ENCODE measurements at places on chromosomes 2 and 18.

DNA sequence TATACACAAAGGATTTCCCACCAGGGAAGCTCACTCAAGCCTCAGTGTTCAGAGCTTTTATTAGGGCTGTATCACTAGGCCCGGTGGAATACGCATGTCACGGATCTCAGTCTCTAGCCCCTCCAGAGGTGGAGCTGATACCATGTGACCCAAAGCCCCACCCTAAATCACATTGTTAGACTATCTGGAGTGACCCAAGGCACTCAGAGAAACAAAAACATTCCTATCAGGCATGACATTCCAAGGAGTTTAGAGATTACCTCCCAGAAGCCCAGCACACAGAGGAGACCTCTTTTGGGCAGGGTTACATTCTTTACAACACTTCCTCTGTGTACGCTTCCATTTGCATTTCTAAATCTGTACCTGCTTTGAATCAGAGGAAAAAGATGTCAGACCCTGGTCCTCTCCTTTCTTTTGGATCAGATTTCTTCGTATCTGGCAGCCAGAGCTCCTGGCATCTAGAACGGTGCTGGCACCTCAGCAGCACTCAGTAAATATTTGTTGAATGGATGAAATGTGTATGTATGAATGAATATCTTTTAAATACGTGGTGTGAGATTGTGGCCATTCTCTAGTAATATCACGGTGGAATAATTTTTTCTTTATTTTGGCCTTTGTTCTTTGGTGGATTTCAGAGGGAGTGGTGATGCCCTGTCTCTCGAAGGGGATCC lies 37.7 kb upstream of the SMAD2 start:
- no peak for DNase-seq

DNA sequence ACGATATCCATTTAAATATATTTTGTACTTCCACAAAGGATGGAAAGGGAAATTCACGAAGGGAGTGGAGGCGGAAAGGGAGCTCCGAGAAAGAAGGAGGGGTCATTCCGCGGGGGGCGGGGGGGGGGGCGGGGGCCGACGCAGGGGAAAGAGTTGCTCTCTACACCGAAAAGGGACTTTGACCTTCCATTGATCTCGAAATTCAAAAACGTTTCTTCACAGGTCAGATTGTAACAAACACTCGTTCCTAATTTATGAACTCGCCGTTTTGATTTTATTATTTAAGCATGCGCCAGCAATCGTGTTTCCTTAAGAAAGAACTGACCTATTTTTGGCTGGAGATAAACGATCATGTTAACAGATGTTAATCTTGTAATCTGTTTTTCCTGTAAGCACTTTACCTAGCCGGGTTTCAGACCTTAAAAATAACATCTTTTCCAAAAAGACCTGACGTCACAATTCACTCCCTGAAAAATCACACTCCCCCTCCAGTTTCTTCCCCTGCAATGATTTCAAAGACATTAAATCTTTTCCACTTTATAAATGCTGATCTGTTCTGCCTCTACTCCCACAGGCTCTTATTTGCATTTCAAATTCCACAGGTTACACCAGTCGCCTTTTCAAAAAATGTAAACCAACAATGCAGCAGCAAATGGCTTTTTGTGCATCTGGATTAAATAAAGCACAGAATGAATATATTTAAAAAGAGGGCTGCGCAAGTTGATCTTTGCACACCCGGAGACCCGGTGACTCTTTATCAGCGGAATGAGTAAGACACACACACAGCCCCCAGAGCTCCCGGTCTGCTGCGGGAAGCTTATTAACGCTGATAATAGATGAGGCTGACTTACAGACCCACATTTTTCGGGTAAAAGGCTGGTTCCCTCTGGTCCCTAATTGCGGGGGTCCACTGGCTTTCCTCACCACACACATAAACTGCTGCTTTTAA lies 1.6 kb downstream of the ZNF516 start:
- peak; percentile 55 for DNase-seq

GRCh38 chr2:69366-70344 lies 23.4 kb upstream of the FAM110C start:
- peak; percentile 70 for DNase-seq

DNA sequence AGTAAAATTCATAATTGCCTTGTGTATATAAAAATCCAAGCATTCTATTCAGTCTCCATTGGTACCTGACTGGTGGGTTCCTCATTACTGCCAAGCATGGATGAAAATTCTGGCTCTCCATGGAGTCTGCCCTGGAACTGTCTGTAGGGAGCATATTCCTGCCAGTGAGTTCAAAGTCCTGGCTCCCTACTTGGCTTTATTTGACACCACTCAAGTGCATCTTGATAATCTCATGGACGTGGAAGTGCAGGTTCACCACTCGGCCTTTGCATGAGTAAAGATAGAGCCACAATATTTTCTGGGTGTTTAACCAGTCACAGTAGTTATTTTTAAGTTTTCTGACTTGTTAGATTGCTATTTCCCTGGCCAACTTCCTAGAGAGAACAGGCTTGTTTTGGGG lies 63.5 kb downstream of the CNTNAP5 start:
- no peak for DNase-seq

DNA sequence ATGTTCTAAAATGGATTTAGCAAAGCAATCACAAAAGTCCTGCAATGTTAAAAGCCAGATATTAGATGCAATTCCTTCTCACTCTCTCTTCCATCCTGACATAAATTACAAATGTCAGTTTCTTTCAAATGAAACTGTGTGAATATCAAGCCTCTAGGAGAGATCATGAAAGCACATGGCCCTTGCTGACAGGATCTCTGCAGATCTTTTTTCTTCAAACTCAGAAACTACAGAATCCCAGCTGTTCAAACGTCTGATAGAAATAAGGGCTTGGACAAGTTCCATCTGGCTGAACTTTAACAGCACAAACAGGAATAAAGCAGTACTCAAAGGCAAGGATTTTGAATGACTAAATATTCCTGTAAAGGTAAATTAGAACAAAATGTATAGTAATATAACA lies 47.6 kb downstream of the PDE1A start:
- no peak for DNase-seq

DNA sequence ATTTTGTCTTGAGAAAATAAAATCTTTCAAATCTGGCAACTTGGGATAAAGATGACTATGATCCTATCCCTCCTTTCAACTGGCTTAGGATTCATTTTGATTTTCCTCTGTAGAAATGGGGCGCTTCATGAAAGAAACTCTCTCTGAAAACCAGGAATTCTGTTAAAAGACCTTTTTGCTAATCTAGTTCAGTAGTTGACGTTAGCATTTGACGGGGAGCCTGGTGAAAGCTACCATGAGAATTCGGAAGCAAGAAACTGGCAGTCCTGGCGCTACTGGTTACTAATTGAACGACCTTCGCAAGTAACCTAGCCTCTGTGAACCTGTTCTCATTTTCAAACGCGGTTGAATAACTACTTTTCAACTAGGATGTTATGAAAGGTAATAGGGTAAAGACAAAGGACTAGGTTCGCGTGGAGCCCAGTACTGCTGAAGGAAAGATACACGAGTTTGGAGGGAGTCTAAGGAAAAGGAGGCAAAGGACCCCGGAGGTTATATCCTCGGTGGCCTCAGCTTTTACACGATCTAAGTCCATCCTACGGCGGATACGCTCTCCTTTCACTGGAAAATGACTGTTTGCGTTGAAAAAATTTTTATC lies 604 bp upstream of the STK11IP start:
- DNase-seq: peak; percentile 20

DNA sequence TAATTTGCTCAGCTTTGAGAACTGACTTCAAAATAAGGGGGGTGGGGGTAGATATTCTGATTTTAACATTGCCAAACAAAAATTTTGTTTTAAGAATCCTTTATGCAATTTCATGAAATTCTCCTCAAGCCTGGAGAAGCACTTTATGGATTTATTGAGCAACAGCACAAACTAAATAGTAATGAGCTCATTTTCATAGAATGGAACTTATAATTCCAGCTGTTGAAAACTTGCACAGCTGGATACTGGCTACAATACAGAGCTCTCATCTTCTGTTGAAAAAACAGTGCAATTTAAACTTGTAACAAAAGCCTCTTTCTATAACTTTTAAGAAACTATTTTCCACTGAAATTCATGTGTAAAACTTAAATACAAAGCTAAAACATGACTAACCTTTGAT lies 137.6 kb upstream of the FN1 start:
- DNase-seq: no peak

- DNase-seq: no peak
Measured at GRCh38 chr2:9375857-9376428, 47.4 kb downstream of the ITGB1BP1 start.

DNA sequence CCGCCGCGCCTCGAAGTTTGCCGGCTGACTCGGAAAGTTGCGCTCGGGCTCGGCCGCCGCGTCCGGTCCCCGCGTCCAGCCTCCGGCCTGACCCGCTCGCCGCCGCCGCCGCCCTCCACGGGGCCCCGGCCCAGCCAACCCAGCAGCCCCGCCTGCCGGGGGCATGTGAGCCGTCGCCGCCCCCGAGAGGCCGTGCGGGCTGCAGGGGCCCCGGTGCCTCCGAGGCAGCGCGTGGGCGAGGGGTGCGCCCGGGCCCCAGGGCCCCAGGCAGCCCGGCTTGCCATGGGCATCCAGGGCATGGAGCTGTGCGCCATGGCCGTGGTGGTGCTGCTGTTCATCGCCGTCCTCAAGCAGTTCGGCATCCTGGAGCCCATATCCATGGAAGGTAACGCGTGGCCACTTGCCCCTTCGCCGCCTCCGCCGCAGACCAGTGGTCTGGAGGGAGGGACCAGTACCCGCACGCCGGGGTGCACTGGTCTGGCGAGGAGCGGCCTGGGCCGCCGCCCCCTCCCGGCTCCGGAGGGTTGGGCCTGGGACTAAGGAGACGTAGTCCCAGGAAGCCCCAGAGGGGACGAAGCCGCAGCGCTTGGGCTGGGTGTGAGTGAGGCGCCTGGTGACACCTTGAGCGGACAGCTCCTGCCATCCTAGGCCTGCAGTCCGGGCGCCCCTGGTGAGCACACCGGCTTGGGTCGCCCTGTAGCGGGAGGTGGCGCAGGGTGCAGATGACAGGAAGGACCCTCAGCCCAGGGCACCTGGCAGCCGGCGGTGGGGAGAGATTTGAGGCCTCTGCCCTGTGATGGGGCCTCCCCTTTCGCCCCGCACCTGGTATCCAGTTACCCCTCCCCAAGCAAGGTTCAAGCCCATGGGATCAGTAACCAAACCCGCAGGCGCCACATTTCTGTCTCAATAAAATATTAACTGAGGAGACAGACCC lies 49.9 kb downstream of the KCNIP3 start:
- no peak for DNase-seq

DNA sequence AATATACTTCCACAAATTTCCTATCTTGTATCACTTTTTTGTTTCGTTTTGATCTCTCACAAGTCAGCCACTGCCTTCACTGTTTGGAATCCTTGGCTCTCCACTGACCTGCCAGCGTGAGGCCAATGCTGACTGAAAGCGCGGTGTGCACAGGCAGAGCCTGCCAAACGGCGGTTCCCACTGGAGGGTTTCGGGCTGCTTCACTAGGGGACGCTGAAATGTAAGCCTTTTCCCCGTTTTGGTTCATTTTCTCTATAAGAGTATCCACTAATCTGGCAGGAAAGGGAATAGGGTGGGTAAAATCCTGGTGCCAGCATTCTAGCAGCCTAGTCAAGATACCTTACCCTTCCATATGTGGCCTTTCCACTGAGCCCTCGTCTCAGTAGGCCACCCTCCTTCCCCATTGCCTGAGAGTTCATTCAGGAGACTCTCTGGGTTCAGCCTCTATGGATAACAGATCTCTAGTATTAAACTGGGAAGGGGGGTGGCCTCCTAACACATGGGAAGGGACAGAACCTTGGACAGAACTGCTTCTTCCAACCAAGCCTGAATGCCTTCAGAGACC lies 91.5 kb downstream of the DYM start:
- DNase-seq: no peak
